Nephron progenitor cell (in vitro differentiated cells): ENCODE measurements at places on chromosomes 4 and X.

DNA sequence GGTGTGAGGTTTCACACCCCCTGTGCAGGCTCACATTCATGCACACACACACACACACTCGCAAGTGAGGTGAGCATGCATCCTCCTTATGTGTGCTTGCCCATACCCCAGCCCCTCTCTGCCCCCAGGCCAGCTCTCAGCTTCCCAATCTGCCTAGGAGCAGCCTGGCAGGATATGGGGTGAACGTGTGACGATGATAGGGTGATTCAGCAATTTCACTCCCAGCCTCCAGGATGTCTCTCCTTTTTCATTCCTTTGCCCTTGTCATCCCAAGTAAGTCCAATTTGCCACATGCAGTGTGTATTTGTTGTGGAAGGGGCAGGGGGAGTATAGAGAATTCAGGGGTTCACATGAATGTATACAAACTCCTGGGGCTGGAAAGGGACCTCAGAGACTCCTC lies 7.2 kb downstream of the STARD8 start:
- DNase-seq: no peak

DNA sequence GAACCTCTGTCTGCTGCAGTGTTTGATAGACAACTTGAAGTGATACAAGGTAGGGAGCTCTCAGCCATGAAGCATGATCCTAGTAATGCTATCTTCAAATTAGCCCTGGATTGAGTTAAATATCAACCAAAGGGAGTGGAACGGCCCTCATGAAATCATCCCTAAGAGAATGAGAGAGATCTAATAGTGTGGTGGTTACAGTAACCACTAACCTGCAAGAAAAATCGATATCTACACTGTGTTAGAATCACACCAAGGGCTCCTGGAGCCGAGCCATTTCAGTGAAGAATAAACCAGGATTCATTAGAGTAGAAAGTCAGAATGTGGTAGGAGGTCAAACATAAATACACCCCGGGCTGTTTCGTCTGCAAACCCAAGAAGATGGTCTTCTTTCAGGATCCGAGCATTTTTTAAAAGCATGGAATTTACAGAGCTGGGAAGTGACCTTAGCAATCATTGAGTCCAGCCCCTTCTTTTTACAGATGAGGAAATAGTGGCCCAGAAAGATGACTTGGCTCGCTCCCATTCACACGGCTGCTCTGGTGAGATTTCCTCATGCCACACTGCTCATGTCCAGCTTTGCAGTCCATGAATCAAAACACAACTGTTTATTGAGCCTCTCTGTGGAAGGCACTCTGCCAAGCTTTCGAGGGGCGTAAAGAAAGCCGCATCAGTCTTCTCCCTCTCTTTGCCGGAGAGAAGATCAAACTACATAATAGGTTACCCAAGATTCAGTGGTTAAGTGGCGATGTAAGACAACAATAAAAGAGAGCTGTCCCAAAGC lies 5.5 kb upstream of the DCTD start:
- no peak for DNase-seq

DNA sequence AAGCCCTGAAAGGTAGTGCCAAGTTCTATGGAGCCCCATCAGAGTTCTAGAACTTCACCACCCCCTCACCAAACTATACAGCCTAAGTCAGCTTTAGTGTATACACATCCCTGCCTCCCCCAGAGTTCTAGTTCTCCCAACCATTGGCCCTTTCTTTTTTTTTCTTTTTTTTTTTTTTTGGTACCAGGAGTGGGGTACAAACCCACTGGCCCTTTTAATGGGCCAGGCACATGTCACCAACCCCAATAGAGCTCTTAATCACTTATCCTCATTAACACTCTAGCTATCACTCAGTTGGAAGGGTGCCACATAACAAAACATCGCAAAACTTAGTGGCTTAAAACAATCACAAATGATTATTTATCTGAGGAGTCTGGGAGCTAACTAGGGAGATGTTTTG lies 588.6 kb downstream of the BCOR start:
- DNase-seq: no peak

- DNase-seq: no peak
These were observed 13.1 kb upstream of the RPL34 start for GRCh38 chr4:108607079-108607815.

GRCh38 chrX:39112143-39112542 lies 310.9 kb downstream of the MID1IP1 start:
- no peak for DNase-seq

DNA sequence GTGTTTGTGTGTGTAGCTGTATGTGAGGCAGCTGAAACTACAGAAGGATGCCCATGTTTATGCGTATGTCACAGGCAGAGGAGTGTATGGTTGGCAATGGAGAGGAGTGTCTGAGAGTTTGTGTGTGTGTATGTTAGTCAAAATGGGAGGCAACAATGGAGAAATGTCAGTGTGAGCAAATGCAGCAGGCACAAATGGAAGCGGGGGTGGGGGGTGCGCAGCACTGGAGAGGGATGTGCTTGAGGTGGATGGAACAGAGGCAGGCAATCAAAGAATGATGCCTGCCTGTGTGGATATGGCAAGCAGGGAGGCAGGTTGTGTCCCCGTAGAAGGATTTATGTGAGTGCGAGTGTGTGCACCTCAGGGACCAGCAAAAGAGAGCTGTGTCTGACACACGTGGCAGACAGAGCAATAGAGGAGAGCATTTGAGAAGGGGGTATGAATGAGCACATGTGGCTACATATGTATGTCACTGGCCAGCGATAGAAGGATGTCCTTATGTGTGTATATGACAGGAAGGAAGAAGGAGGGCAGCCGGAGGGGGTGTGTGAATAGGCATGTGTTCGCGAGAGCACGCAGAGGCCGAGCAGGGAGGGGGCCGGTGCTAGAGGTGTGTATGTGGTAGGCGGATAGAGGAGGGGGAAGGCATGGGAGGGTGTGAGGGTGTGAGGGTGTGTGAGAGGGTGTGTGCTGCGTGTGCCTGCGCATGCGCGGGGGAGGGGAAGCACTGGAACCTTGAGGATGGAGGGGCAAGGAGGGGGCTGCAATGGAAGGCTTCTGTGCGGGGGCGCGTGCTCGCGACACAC lies 1.1 kb downstream of the PJA1 start:
- DNase-seq: peak; percentile 35

- DNase-seq: no peak
These were observed 45.4 kb downstream of the TIGD4 start for GRCh38 chr4:152734015-152734698.

GRCh38 chr4:178037459-178038214 lies 595.4 kb upstream of the AGA start:
- DNase-seq: no peak

- no peak for DNase-seq
These were observed 86.0 kb downstream of the ATG4A start for GRCh38 chrX:108177351-108178142.

- no peak for DNase-seq
These were observed 5.3 kb downstream of the VAMP7 start for GRCh38 chrX:155886409-155886808.
